ENCODE measurements at places on chromosomes 5 and 9.
A peak's percentile ranks its signal among the peaks of the same experiment; 100 is the strongest.

GRCh38 chr9:90967145-90967538 is 165.5 kb downstream of the SYK start:
- no peak for DNase-seq

GRCh38 chr5:172906436-172906835 is 52.8 kb upstream of the RPL26L1 start:
- no peak for DNase-seq

DNA sequence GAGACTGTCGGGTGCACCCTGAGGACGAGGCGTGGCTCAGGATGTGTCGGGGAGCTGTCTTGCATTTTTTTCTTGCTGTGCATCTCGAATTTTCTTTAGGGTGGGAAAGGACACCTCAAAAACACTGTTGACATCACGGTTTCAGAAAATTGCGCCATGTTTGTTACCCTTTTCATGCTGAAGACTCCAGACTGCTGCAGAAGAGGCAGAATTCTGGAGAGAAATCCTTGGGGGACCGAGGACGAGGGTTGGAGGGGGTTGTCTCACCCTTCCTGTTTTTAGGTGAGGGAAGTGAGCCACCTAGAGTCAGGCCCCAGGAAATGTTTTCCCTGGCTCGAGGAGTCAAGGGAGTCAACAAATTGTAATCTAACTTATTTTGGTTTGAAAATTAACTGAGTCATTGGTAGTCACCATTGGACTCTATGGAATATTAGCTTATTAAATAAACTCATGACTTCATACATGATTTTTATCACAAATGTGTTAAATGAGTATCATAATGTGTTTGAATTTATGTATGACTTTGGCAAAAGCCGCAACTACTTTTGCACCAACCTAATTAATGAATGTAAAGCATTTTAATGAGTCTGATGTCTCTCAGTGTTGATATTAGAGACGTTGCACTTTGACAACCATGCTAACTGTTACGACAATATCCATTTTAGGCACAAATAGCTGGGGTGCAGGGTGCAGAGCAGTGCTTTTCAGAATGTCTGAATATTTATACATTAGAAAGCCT is 724 bp upstream of the LYSMD3 start:
- peak; percentile 50 for DNase-seq

DNA sequence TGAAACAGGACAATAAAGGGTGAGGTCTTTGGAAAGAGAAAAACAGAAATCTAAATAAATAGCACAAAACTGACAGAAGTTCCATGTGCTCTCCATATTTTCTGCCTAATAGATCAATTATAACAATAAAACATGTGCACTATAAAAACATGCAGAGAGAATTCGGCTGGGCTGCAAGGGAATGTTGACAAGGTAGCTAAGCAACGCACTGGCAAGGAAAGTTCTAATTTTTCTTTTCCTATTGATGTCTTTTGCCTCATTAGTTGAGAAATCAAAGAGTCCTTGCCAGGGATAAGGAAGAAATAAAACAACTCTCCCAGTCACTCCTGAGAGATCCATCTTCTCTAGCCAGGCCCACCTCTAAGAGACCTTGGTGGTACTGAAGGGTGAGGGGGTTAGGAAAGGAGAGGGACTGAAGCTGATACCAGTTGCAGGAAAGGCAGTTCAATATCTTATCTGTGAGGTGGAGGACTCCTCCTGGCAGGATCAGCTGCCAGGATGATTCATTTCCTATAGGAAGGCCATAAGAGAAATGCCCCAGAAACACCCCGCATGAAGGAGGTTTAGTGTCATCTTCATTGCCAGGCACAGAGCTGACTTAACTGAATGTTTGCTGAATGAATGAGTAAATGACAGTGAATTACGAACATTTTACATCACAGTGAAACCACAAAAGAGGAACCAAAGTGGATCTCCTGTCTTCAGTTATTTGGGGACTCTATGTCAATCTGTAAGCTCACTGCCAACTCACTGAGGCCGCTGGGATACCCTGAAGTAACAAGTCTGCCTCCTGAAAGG is 63.7 kb upstream of the IFNK start:
- no peak for DNase-seq

GRCh38 chr5:171868236-171868635 is 82.6 kb downstream of the SMIM23 start:
- DNase-seq, result no peak

DNA sequence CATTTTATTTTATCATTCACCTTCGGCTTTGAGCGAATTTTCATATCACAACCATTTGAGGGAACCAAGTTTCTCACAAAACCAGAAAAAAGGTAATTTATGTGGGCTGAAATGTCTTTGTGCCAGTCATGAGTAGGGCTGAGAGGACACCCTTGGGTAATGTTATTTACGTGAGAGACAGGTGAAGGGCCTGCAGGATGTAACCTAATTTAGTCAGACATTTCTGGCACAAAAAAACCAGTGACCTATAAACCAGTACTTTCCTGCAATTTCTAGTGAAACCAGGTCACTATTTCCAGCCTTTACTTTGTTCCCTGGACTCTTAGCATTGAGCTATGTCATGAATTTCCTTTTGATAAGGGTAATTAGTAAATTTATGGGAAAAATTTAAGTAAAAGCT is 17.2 kb upstream of the CCDC112 start:
- DNase-seq, result no peak

GRCh38 chr9:71483436-71483835 is 284.9 kb downstream of the CEMIP2 start:
- DNase-seq, result no peak

DNA sequence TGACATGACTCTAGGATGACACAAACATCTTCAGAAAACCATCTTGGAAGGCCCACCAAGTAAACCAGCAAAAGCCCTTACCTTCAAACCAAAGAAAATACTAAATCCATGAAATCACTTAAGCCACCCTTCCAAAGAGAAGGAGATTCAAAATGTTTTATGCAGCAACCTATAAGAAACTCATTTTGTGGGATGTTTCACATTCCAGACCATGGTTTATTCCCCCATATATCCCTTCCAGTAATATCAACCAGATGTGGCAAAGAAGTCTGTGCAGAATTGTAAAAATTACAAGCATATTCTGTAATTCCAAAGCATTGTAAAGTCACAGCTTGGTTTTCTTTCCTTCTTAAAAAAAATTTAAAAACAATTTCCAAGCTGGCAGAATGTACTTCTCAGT is 117.4 kb downstream of the SLIT3 start:
- no peak for DNase-seq

GRCh38 chr5:150296496-150296895 is 6.2 kb downstream of the ARSI start:
- no peak for DNase-seq

GRCh38 chr5:166767858-166768257 is 1523.6 kb upstream of the WWC1 start:
- no peak for DNase-seq

GRCh38 chr9:93577975-93578682 is 1.7 kb downstream of the PHF2 start:
- DNase-seq, result no peak

DNA sequence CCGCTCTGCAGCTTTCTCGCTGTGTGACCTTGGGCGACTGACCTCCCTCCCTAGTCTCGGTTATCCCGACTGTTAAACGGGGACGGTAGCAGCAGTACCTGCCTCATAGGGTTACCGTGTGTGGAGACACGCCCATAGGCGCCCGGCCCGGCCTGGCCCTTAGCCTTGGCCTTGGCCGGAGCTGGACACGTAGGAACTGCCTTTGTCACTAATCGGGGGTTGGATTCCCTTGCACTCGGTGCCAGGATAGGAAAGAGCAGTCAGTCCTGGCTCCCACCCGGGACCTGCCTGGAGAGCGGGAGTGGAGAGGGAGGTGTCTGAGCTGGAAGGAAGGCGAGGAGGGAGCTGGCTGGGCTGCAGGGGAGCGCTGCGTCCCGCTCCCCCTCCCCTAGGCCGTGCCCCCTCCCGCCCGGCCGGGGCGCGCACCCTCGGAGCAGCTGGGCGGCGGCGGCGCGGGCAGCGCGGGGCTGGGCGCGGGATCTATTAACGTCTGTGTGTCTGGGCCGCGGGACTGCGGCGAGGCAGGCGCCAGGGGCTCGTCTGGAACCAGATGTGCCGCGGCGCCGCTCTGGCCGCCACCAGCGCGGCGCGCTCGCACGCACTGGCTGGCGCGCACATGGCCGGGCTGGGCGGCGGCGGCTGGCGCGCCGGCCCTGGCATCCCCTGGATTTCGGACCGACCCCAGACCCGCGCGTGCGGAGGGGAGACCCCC is 31.7 kb downstream of the PRRX2 start:
- DNase-seq, result no peak

DNA sequence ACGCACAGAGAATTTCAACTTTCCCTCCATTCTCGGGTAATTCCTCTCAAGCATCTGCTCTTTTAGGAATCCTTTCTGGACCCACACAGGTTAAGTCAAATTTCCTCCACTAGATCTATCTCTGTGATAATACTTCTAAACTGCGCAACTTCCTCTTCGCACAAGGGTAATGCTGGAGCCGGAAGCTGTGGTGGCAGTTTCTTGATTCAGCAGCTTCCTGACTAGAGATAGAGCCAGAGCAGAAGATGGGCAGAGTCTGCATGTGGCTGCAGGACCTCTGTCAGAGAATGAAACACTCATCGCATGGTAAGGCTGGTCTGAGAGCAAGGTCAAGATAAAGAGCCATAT is 11.1 kb upstream of the CDC42SE2 start:
- peak; percentile 7 for DNase-seq

- no peak for DNase-seq
Observed at GRCh38 chr9:27847380-27847779, 274.1 kb upstream of the C9orf72 start.

- no peak for DNase-seq
Observed at GRCh38 chr9:83239747-83240146, 176.8 kb upstream of the RASEF start.

GRCh38 chr5:131394128-131394527 is 130.3 kb downstream of the CDC42SE2 start:
- no peak for DNase-seq

Data from esophagus squamous epithelium (tissue), 5 donors.